ENCODE measurements at places on chromosomes 7 and 10. TPM values are rescaled to one million over a fixed set of nuclear protein-coding genes. Genes with fewer than 3 reads are reported as not detected.

DNA sequence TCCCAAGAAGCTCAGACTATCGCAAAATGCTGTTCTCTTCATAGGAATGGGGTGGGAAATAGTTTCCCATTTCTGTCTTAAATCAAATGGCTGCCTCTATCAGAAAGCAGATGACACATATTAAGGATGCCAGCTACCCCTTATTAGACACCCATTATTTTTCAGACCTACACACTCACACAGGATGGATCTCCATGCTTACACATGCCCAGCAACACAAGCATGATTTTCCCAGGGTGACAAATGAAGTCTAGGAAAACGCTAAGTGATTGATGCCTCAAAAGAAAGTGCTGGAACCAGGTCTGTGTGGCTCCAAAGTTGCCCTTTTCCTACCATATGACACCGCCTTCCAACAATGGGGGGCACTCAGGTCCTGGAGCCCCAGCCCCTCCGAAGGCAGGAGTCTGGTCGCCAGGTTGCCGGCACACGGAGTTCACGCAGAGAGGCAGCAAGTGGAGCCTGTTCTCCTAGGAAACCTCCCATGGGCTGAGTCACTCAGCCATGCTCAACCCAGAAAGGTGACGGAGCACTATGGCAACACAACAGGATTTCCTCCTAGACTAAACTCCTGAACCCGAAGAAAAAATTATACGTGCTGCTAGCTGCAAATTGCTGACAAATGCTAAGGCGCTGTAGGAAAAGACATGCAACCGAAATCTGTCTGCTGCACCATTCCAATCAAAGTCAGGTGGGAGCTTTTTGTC is 19.8 kb downstream of the VOPP1 start:
- peaks cover 81% of the 10 kb centered on the region for H3K4me1 ChIP-seq
- H3K27me3 ChIP-seq = no peaks in the 10 kb centered on the region
- no peak overlapping the region for H3K27ac ChIP-seq
- no peak overlapping the region for H3K4me3 ChIP-seq
- H3K36me3 ChIP-seq = peaks cover 7% of the 10 kb centered on the region

Gene IFIT2
- total RNA-seq = 1.5 TPM

Gene NAT16
- total RNA-seq = not detected

Gene OPALIN
- not detected for total RNA-seq

Gene NKX2-3
- not detected for total RNA-seq

Data from CD8-positive, alpha-beta memory T cell (primary cell).